ENCODE measurements at places on chromosomes 6 and 20.

GRCh38 chr6:83218646-83219045 is 25.5 kb downstream of the RWDD2A start:
- DNase-seq: no peak

GRCh38 chr6:37838219-37838921 is 18.8 kb downstream of the ZFAND3 start:
- DNase-seq: no peak

- DNase-seq: peak; percentile 48
Observed at GRCh38 chr20:9581509-9581908, 67.1 kb downstream of the LAMP5 start.

GRCh38 chr20:7924692-7925091 is 15.6 kb downstream of the HAO1 start:
- no peak for DNase-seq
